ENCODE measurements at places on chromosomes 7 and 10.

DNA sequence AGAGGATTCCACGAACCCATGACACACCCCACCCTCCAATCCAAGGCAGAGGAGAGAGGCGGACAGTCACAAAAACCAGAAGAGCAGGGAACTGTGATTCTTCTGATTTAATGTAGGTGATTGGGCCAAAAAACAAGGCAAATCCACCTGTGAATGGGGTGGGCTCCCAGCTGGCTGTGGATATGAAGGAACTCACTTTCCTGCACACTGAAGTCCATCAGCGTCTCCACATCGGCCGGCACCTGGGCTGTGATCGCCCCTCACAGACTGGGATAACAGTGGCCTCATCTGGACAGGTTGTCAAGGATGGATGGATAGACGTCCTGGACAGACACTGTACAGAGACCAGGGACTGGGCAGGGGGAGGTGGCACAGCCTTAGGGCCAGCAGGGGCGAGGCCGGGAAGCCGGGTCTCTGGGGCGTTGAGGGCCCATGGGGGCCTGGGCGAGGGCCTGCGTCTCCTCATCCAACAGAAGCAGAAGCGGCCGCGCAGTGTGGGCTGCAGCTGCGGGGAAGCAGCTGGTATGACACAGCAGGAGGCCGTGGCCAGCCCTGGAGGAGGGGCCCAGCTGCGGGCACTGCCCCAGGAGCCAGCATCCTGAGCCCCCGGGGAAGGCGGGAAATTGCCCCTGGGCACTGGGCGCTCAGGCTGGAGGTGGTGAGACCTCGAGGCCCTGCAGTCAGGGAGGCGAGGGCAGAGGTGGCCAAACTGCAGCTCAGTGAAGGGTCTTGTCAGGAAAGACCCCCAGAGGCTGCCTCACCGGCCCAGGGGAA lies 54.2 kb downstream of the DIP2C start:
- DNase-seq, result no peak

GRCh38 chr7:157709531-157710251 lies 372.9 kb downstream of the DNAJB6 start:
- DNase-seq, result no peak

- no peak for DNase-seq
Measured at GRCh38 chr7:148091882-148092281, 498.7 kb upstream of the C7orf33 start.

DNA sequence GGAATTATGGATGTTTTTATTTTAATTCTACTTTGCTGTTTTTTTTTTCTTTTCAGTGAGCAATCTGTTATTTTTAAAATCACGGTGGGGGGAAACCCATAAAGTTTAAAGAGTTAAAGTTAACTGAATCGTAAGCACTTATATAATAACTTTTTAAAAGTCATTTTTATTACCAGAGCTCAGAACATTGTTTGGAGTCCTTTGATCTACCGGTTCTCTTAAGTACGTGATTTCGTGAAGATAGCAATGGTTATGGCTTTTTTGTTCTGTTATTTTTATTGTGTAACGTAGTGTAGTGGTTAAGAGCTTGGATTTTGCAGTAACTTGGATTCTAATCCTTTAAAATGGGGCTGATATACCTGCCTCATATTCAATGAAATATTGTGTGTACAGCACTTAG lies 57.4 kb downstream of the NHLRC2 start:
- no peak for DNase-seq

DNA sequence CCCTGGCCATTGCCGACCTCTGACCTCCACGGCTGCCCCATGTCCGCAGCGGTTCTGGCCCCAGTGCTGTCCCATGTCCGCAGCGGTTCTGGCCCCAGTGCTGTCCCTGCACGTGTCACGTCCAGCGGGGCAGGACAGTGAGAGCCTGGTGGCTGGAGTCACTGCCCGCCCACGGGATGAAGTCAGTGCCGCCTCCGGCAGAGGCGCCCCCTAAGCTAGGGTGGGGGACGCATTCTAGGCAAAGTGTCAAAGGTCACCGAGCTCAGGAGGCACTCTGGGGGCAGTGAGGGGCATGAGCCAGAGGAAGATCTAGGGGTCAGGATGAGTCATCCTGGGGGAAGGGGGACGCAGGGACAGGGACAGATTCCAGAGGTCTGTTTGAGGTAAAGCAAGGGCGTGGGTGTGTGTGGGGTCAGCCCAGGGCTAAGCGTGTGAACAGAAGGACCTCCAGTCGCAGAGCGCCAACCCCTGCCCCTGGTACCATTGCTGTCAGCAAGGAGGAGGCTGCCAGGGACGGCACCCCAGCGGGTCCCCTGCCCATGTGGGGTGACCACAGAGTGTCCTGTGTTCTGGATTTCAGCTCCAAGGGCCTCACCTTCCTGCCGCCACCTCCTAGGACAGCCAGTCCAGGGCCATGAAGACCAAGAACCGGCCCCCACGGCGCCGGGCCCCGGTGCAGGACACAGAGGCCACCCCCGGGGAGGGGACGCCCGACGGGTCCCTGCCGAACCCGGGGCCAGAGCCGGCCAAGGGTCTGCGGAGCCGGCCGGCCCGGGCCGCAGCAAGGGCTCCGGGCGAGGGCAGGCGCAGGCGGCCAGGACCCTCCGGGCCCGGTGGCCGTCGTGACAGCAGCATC lies 665 bp downstream of the BHLHA15 start:
- no peak for DNase-seq

GRCh38 chr7:142957723-142958122 lies 4.4 kb downstream of the KEL start:
- DNase-seq, result no peak

All from LoVo (cell line).